ENCODE measurements at places on chromosomes 7 and 10. TPM values are rescaled to one million over a fixed set of nuclear protein-coding genes. Genes with fewer than 3 reads are reported as not detected.

Gene CYP2C8
- total RNA-seq, result 0.63 TPM

Gene PRDX3
- total RNA-seq, result 79.4 TPM

Gene SLC39A12
- total RNA-seq, result not detected

Gene LGI1
- 0.49 TPM for total RNA-seq

Gene ELFN1
- total RNA-seq, result 12.1 TPM

Gene IKZF1
- total RNA-seq, result 0.42 TPM

Gene RTKN2
- total RNA-seq, result 0.78 TPM

Gene NKX1-2
- not detected for total RNA-seq

Gene CALML5
- not detected for total RNA-seq

Gene ZNF248
- total RNA-seq, result 8.1 TPM

Gene ABHD11
- 14.5 TPM for total RNA-seq

Gene RBP4
- 0.32 TPM for total RNA-seq

Gene NKX2-3
- 0.33 TPM for total RNA-seq

Gene POMZP3
- 5.9 TPM for total RNA-seq

Gene ZNF746
- 10.8 TPM for total RNA-seq

Gene GRM8
- 4.0 TPM for total RNA-seq

Gene KMT2C
- total RNA-seq, result 57.4 TPM

Gene MYL10
- total RNA-seq, result not detected

Gene DBF4
- 24.7 TPM for total RNA-seq

Gene FOXK1
- 58.6 TPM for total RNA-seq

Gene ZNF438
- 5.7 TPM for total RNA-seq

Gene SORCS1
- 0.31 TPM for total RNA-seq

Gene IFIT1B
- total RNA-seq, result 0.93 TPM

Gene HOXA9
- 23.5 TPM for total RNA-seq

Gene LRRC17
- total RNA-seq, result 1.9 TPM

Gene LRRN3
- 5.8 TPM for total RNA-seq

Gene AKR1C8
- total RNA-seq, result 0.16 TPM

Gene BUB3
- total RNA-seq, result 64.5 TPM

Gene EPO
- not detected for total RNA-seq

Gene PPP1R17
- total RNA-seq, result 90.2 TPM

Gene CYP26C1
- total RNA-seq, result 0.54 TPM

Gene CUZD1
- total RNA-seq, result 1.7 TPM

Gene ACTL6B
- 29.4 TPM for total RNA-seq

Gene BICC1
- total RNA-seq, result 1.2 TPM

Gene MKI67
- total RNA-seq, result 2.5 TPM

Gene MINDY4
- total RNA-seq, result 2.9 TPM

Gene TDRD1
- 0.14 TPM for total RNA-seq

Gene EVX1
- total RNA-seq, result not detected

All from motor neuron (in vitro differentiated cells).